CMK (cell line): ENCODE measurements at places on chromosomes 3 and 15.

- no peak for DNase-seq
These were observed 267.3 kb upstream of the SLITRK3 start for GRCh38 chr3:165463531-165463930.

- no peak for DNase-seq
These were observed 33.3 kb downstream of the NR2C2 start for GRCh38 chr3:14980689-14981088.

- no peak for DNase-seq
These were observed 74.0 kb downstream of the SSR3 start for GRCh38 chr3:156480949-156481348.

DNA sequence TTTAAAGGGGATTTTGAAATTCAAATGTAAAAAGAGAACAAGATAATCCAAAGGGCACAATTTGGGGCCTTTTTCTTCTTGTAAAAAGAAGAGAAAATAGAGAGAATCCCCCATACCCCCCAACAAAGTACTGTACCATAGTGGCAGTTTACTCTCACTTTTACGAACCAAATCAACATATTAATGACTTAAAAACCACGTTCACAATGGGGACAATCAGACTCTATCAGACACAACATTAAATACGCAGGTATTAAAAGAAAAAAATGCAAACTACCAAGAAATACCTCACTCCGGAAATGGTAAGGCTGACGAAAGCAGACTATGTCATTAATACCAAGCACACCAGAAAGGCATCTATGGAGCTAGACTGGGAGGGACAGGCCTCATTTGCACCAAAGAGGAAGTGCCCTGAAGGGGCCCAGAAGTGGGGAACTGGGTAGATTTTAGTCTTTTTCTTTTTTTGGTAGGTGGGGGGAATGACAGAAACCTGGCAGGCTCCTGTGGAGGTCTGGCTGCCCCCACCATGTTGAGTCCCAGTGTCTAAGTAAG lies 134.3 kb downstream of the TIGIT start:
- no peak for DNase-seq

- DNase-seq: no peak
These were observed 11.4 kb upstream of the SPTBN5 start for GRCh38 chr15:41905036-41905793.

DNA sequence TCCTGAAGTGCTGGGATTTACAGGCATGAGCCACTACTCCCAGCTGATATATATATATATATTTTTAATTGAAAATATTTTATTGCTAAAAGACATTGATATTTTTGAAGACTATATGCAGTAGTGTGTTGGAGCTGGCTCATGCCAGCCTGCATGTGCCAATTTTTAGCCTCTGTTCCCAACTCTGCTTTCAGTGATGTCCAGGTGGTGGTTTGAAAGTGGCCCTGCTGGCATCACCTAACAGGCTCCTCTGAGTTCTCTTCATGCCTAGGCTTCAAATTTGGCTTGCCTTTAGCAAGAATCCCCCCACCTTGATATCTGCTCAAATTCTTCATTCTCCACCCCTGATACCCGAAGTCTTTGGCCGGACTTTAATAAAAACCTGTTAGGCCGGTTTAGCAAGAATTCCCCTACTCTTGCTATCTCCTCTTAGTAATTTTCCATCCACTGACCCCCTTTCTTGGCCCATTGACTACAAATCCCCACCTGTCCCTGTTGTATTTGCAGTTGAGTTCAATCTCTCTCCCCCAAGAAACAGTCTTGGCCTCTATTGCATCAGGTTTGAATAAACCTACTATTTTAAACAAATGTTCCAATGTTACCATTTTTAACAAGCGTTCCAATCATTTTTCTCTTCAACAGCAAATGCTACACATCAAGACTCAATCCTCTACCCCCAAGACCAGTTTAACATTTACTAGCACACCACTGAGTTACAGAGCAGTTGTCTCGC lies 23.9 kb upstream of the CTSH start:
- DNase-seq: no peak

DNA sequence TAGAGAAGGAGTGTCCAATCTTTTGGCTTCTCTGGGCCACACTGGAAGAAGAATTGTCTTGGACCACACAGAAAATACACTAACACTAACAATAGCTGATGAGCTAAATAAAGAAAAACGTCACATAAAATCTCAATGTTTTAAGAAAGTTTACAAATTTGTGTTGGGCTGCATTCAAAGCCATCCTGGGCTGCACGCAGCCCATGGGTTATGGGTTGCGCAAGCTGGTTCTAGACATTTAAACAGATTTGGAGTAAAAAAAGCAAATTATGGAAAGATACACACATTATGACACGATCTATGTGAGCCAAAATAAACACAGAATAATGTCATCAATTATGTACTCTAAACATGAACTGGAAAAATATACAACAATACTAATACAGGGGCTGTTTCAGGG lies 703.3 kb upstream of the LMCD1 start:
- no peak for DNase-seq

DNA sequence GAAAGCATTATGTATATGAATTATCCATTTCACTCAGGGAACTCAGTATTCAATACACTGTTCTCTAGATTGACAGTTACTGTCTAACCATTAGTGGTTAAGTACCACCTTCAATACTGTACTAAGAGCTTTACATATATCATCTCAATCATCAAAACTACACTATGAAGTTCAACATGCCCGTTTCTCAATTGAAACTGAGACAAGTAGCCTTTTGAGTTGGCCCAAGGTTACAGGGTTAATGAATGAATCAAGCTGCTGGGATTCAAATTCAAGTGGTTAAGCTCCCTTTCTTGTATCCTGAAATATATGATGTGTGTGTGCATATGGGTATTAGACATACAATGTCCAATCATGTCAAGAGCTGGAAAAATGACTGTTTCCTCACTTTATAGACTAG lies 5.8 kb downstream of the TASOR start:
- no peak for DNase-seq

DNA sequence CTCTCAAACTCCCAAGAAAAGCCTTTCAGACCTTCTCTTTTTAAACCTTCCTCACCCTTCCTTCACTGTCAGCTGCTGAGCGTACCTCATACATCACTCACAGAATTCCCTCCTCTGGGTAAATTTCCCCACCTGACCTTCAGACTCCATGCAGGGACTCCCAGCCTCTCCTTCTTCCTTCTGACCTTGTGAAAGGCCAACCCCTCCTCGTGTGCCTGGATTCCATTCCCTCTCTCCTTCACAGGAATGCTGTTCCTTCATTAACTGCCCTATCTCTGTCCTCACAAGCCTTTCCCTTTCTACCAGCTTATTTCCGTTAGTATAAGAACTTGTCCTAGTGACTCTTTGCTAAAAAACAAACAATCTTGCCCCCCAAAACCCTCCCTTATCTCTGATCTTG lies 69.7 kb upstream of the MME start:
- no peak for DNase-seq

- DNase-seq: no peak
These were observed 5.2 kb upstream of the WNT7A start for GRCh38 chr3:13884851-13885703.

- no peak for DNase-seq
These were observed 6.7 kb downstream of the PAQR5 start for GRCh38 chr15:69305204-69305931.
